ENCODE measurements at places on chromosomes 2 and 18. TPM values are rescaled to one million over a fixed set of nuclear protein-coding genes. Genes with fewer than 3 reads are reported as not detected.

GRCh38 chr2:43207553-43208300 is 18.7 kb downstream of the ZFP36L2 start:
- no peak overlapping the region for H3K27ac ChIP-seq
- no peaks in the 10 kb centered on the region for H3K27me3 ChIP-seq

GRCh38 chr2:95271381-95271971 is 2.8 kb upstream of the PROM2 start:
- H3K4me3 ChIP-seq = no peak overlapping the region
- no peak overlapping the region for H3K27ac ChIP-seq
- no peaks in the 10 kb centered on the region for H3K27me3 ChIP-seq
- H3K4me1 ChIP-seq = no peaks in the 10 kb centered on the region

- no peak for DNase-seq
- no peaks in the 10 kb centered on the region for H3K36me3 ChIP-seq
- no peak overlapping the region for H3K4me3 ChIP-seq
- H3K27ac ChIP-seq = no peak overlapping the region
- peaks cover 8% of the 10 kb centered on the region for H3K4me1 ChIP-seq
These were observed 466.1 kb upstream of the HS6ST1 start for GRCh38 chr2:128784626-128785306.

DNA sequence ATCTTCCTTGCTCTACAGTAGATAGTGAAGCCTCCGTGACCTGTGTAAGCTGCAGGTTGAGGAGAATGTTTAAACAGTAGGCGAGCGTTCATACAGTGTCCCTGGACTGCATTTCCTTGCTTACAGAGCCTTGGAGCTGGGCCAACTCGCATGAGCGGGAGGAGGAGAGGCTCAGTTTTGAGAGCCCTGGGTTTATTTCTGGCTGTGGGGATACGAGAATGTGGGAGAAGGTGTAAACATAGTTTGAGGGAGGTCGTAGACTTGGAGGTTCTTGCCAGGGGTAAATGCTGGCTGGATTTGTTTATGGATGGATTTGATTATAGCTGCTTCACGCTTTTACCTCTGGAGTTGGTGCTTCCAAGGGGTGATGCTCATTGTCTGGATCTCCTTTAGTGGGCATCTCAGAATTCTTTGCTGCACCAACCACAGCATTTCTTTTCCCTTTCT is 20.8 kb downstream of the CRIM1 start:
- peaks cover 8% of the 10 kb centered on the region for H3K36me3 ChIP-seq
- no peaks in the 10 kb centered on the region for H3K27me3 ChIP-seq
- H3K27ac ChIP-seq = no peak overlapping the region
- no peak for DNase-seq
- peaks cover 17% of the 10 kb centered on the region for H3K4me1 ChIP-seq

The HAAO gene
- total RNA-seq = 31.3 TPM

DNA sequence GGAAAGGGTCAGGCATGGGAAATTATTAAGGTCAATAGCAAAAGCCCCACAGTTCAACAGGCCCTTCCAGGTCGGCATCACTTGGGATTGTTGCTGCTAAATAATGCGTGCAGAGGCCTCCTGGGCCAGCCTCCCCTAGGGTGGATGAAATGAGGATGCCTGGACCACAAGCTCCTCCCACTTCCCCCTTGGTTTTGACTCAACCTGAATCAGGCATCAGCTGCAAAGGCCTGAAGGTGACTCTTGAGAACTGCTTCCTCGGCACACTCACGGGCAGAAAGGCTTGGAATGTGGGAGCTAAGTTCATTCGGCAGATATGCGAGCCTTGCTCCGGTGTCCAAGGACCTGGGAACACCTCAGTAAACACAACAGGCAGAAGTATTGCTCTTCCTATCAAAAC is 69.3 kb downstream of the MBP start:
- peaks cover 2% of the 10 kb centered on the region for H3K4me1 ChIP-seq
- no peak overlapping the region for H3K27ac ChIP-seq
- no peak for DNase-seq
- no peak overlapping the region for H3K4me3 ChIP-seq

The MAB21L4 gene
- total RNA-seq = 0.20 TPM

- no peaks in the 10 kb centered on the region for H3K4me1 ChIP-seq
- H3K27ac ChIP-seq = no peak overlapping the region
- no peak overlapping the region for H3K4me3 ChIP-seq
- peaks cover 19% of the 10 kb centered on the region for H3K27me3 ChIP-seq
These were observed 352.6 kb upstream of the CWC22 start for GRCh38 chr2:180359522-180360282.

DNA sequence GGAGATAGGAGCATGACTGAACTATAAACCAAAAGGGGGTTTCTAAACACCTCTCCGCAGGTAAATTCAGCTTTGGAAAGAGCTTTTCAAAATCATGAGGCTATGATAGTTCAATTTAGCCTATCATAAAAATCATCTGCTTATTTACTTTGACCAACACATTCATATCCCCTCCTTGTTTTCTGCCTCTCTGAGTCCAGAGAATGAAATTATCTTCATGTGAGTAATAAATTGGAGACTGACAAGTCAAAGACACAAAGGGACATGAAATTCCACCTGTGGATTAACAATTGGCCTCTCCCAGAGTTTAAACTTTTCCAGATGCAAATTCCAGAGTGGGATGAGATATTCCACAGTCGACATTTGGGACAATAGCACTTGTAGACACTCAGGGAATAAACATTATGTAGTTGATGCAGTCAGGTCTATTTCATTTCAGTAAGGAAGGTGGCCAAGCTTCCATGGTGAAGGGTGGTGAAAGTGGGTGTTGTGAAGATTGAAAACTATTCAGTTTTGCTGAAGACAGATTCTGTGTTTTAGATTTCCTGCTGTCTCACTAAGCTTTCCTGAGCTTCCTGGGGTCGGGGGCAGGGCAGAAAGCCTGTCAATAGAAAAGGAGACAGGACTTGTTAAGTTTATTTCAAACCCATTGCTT is 84.7 kb downstream of the CDC42EP3 start:
- H3K27me3 ChIP-seq = no peaks in the 10 kb centered on the region
- H3K36me3 ChIP-seq = no peaks in the 10 kb centered on the region
- DNase-seq = peak; percentile 54
- H3K27ac ChIP-seq = no peak overlapping the region
- H3K4me3 ChIP-seq = no peak overlapping the region

DNA sequence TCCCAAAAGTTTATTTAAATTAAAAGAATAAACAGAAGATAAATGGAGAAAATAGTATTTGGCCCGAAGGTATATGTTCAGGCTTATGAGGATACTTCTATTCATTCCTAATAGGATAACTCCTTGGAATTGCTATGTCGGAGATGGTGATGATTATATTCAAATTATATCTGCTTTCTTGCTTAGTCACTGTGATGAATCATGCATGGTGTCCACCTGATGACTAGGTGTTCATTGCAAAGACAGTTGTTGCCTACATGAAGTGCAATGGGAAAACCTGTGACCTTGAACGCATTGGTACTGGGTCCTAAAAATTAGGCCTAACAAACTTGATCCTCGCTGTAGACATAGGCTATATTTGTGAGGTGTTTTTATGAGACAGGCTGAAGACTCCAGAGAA is 617.3 kb upstream of the ZEB2 start:
- no peak for DNase-seq
- H3K27me3 ChIP-seq = no peaks in the 10 kb centered on the region
- no peak overlapping the region for H3K4me3 ChIP-seq
- H3K27ac ChIP-seq = no peak overlapping the region
- peaks cover 12% of the 10 kb centered on the region for H3K4me1 ChIP-seq

DNA sequence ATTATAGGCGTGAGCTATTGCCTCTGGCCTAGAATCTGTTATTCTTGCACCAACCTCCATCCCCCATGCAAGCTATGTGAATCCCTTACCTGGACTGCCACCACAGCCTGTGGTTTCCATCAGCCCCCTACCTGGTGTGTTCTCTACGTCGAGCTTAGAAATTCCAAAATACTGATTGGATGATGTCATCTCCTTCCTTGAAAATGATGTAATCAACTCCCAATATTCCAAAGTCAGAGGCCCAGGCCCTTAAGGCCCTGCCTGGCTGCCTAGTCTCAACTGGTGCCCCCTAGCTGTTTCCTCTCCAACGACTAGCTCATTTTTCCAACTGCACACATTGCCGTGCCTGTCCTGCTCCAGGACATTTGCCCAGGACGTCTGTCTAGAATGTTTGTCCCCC is 41.3 kb upstream of the GBX2 start:
- no peaks in the 10 kb centered on the region for H3K4me1 ChIP-seq
- no peaks in the 10 kb centered on the region for H3K27me3 ChIP-seq
- H3K36me3 ChIP-seq = no peaks in the 10 kb centered on the region
- no peak overlapping the region for H3K27ac ChIP-seq
- DNase-seq = peak; percentile 70

GRCh38 chr18:74512321-74513053 is 16.3 kb downstream of the CNDP2 start:
- no peak overlapping the region for H3K4me3 ChIP-seq
- DNase-seq = no peak
- H3K36me3 ChIP-seq = peaks cover 82% of the 10 kb centered on the region
- H3K4me1 ChIP-seq = peaks cover 14% of the 10 kb centered on the region
- H3K27me3 ChIP-seq = no peaks in the 10 kb centered on the region

GRCh38 chr2:96109361-96109680 is 7.0 kb downstream of the ADRA2B start:
- no peaks in the 10 kb centered on the region for H3K36me3 ChIP-seq
- peaks cover 8% of the 10 kb centered on the region for H3K4me1 ChIP-seq
- H3K27ac ChIP-seq = no peak overlapping the region
- H3K27me3 ChIP-seq = no peaks in the 10 kb centered on the region
- H3K4me3 ChIP-seq = no peak overlapping the region

The TUBB6 gene
- 54.7 TPM for total RNA-seq

DNA sequence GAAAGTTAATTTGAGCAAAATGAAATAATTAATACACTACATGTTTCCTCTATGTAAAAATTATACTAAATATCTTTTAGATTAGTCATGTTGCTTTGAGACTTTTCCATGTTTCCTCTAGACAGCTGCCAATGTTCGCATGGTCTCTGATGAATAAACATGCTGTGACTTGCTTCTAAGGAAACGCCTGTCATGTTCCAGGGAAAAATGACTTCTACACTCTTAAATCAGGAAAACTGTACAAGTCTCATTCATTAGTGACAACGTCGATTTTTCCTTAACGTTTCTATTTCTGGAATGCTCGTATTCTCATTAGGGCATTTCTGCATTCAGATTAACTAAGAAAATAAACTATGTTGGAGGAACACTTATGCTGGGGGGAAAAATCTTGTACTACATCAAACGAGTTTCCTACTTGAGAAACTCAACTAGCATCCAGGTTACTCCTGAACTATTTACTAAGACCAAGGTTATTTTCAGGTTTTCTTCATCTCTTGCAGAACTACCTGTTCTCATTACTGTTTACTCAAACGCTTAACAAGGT is 1.6 kb downstream of the COBLL1 start:
- no peaks in the 10 kb centered on the region for H3K36me3 ChIP-seq
- H3K4me1 ChIP-seq = peaks cover 5% of the 10 kb centered on the region
- H3K27ac ChIP-seq = no peak overlapping the region
- H3K27me3 ChIP-seq = no peaks in the 10 kb centered on the region
- peak overlapping the region; percentile 88 for H3K4me3 ChIP-seq
- DNase-seq = no peak

The TANK gene
- total RNA-seq = 22.4 TPM

- H3K4me3 ChIP-seq = no peak overlapping the region
- no peaks in the 10 kb centered on the region for H3K4me1 ChIP-seq
- no peaks in the 10 kb centered on the region for H3K36me3 ChIP-seq
- no peak for DNase-seq
These were observed 177.4 kb upstream of the CWC22 start for GRCh38 chr2:180184506-180184905.

- no peaks in the 10 kb centered on the region for H3K4me1 ChIP-seq
- H3K27ac ChIP-seq = no peak overlapping the region
- no peaks in the 10 kb centered on the region for H3K27me3 ChIP-seq
- H3K36me3 ChIP-seq = no peaks in the 10 kb centered on the region
- H3K4me3 ChIP-seq = no peak overlapping the region
- no peak for DNase-seq
These were observed 96.2 kb upstream of the STK39 start for GRCh38 chr2:168343586-168343985.

DNA sequence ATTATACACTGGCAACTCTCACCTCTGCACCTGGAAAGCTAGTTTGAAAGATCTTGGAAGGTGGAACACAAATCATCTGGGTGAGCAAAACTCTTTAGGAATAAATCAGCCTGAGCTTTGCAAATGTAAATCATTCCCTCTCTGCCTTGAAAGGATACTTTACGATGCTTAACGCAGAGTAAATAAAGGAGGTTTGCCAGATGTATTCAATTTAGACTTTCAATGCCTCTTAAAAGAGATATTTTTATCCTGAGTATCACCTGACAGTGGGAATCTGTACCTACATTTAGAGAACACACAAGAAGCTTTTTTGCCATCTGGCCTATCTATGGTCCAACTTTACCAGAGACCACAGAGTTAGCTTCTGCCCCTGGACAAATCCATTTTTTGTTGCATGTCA is 983.2 kb upstream of the CDH2 start:
- no peak overlapping the region for H3K27ac ChIP-seq
- no peak for DNase-seq
- no peaks in the 10 kb centered on the region for H3K27me3 ChIP-seq
- no peaks in the 10 kb centered on the region for H3K36me3 ChIP-seq

DNA sequence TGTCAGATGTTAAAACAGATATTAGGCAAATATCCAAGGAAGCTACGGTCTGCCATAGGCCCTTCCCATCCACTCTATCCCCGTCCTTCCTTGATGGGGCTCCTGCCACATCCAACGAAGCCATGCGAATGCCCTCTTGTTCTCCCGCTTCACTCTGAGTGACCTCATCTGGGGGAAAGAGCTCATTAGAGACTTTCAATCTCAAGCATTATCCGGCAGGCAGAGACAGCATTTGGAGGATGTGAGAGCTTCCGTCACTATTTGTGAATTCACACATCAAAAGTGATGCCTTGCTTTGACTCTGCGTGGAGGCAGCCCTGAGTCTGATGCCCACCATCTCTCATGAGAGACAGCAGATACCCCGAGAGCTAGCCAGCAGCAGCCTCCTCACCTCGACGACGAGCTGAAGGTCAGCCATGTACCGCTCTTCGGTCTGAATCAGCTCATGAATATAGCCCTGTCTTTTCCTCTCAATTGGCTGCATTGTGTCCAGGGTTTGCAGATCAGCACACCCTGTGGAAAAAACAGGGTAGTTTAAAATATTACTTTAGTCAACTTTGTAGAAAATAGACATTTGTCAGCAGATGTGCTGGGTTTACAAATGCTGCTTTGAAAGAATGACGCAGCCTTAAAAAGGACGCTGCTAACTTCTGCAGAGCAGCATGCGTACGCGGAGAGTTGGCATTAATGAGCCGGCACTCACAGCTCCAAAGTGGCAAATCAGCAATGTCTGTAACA is 45.9 kb downstream of the FAM228A start:
- no peak overlapping the region for H3K4me3 ChIP-seq
- no peak overlapping the region for H3K27ac ChIP-seq
- no peak for DNase-seq
- H3K36me3 ChIP-seq = no peaks in the 10 kb centered on the region
- peaks cover 53% of the 10 kb centered on the region for H3K27me3 ChIP-seq

DNA sequence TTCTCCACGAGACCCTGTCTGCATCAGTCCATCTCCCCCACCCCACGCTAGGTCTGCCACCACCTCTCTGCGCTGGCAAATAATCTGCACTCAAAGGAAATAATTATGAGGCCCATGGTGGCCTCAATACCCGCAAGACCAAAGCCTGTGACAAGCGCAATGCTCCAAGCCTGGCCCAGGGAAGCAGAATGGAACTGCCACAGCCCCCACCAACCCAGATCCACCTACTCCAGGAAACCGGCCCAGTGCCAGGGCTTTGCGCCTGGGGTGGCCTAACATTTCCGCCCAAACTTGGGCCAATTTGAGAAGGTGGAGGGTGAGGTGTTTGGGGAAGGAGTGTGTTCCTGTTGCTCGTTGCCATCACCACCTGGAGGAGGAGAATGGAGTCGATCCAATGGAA is 26.0 kb upstream of the ATOH8 start:
- no peak overlapping the region for H3K27ac ChIP-seq
- no peak for DNase-seq
- H3K27me3 ChIP-seq = peaks cover 24% of the 10 kb centered on the region
- H3K4me1 ChIP-seq = no peaks in the 10 kb centered on the region
- no peaks in the 10 kb centered on the region for H3K36me3 ChIP-seq
- H3K4me3 ChIP-seq = no peak overlapping the region

The HJURP gene
- 78.9 TPM for total RNA-seq

The VWA3B gene
- 0.38 TPM for total RNA-seq
